ENCODE measurements at places on chromosomes 5 and 9.

DNA sequence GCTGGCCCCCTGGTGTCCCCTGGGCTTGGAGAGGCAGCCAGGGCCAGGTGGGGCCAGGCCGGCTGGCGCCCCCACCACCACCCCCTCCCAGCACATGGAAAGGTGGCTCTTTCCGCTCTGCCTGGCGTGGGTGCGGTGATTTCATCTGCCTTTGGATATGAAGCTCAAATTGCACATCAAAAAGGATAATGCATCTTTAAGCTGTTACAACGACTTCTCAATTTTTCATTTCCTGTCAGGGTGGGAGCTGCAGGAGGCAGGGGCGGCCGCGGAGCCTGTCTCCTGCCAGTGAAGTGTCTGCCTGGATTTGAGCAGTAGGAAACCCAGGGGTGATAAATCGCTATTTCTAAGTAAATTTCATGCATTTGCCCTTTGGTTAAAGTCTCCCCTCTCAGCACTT lies 169.2 kb upstream of the MVB12B start:
- DNase-seq, result no peak

- no peak for DNase-seq
Observed at GRCh38 chr5:137367951-137368350, 131.2 kb downstream of the SPOCK1 start.

DNA sequence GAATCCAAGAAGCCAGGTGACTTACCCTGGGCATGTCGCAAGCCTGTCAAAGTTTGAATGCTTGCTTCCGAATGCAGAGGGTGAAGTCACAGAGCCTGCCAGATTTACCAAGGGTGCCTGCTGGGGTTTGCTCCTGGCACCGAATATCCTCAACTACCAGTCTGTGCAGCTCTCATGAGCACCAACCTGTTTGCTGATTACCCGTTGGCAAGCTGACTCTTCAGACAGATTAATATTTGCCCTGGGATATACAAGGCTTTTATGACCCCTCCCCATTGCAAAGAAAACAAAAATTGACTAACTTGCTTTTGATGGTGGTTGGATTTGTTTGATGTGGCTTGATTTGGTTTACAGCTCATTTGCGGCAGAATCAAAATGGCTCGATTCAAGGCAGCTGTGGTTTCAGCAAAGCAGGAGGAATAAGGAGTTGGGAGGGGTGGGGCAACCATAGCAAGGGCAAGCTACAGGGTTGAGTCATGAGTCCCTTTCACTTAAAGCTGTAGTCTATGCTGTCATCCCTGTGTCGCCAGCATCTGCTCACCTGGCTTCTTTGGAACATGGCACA lies 82.3 kb upstream of the AGXT2 start:
- DNase-seq, result no peak

DNA sequence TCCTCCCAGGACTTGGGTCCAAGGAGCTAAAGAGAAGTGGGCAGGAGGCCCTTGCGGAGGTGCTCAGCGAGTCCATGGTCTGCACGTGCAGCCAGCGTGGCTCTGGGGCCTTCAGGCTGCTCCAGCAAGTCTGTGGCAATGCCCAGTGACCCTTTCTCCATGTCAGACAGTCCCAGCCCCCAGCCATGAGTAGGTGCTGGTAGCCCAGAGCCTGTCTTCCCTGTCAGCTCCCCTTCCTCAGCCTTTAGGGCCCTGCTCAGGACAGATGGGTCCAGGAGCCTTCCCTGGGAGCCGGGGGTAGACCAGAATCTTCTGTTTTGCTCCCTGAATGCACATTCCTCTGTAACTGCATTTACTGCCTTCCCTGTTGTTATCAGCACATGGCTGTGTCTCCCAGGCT lies 147.2 kb upstream of the IRX2 start:
- DNase-seq, result no peak

DNA sequence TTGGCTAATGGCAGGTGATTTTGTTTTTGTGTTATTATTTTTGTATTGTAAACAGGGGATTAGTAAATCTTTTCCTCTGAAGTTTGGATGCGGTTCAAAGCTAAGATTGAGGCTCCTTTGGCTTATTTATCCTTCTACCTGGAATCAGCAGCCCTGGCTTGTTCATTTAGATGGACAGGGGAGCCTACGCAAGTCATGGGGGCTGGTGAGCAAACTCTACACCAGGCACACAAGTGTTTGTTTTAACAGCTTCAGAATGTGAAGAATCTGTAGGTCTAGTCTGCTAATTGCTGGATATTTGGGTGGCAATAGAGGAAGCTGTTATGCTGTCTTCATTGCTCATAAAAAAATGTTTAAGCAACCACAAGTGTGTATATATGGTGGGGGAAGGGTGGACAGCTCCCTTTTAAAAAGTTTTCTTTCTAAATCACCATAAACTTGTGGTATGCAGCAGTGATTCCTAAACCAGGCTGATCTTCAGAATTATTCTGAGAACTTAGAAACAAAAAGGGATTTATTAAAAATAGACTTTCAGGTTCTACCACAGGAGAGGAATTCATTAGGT lies 20.7 kb downstream of the ZNF462 start:
- DNase-seq, result no peak

GRCh38 chr9:4061717-4062116 lies 238.2 kb downstream of the GLIS3 start:
- no peak for DNase-seq

DNA sequence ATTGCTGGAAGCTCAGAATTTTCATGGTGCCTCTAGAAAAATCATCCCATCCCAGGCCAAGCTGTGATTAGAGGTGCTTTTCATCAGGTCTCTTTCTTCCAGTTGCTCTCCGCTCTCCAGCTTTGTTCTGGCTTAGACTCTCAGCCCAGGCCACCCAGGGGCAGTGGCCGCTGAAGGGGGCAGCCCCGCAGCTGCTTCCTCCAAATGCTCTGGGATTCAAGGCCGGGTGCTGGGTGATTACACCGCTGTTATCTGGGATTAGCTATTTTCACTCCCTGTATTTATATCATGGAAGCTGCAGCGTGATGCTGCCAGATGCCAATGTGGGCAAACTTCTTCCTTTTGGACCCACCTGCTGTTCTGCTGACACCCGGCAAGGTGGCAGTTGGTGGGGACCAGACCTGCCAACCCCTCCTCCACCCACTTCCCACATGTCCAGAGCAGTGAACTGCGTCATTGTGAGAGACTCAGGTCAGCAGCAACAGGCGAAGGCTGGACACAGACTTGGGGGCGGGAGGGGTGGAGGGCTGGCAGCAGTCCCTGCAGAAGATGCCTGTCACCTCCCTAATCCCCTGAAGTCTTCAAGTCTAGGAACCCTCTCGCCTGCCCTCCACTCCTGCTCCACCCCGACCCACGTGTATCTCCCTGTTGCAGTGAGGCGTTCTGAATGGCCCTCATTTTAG lies 33.9 kb upstream of the NKX2-5 start:
- DNase-seq, result no peak

DNA sequence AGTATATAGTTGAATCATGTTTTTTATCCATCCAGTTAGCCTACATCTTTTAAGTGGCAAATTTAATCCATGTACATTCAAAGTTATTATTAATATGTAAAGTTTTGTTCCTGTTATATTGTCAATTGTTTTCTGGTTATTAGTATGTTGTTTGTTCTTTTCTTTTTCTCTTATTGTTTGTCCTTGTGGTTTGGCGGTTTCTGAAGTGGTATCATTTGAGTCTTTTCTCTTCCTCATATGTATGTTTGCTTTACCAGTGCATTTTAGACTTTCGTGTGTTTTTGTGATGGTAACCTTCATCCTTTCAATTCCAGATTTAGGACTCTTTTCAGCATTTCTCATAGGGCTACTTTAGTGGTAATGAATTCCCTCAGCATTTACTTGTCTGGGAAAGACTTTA lies 130.4 kb upstream of the RFX3 start:
- no peak for DNase-seq

DNA sequence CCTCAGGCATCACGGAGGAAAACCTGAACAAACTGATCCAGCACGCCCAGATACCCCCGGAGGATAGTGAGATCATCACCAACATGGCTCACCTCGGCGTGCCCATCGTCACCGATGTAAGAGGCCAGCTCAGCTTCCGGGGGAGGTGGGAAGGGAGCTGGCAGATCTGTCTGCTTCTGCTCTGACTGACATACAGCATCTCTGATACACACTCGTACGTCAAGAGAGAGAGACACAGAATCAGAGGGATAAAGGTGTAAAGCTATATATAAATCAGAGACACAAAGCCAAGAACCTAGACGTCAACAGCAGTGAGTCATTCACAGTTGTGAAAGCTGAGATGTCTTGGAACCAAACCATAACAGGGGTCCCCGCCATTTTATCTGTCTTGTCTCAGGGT lies 30.1 kb upstream of the CFAP157 start:
- no peak for DNase-seq

GRCh38 chr9:17294822-17295624 lies 160.2 kb downstream of the CNTLN start:
- DNase-seq, result no peak

- no peak for DNase-seq
Observed at GRCh38 chr9:128102196-128102595, 25.3 kb downstream of the PTGES2 start.

GRCh38 chr9:81759680-81760215 lies 70.4 kb upstream of the TLE1 start:
- DNase-seq, result no peak

DNA sequence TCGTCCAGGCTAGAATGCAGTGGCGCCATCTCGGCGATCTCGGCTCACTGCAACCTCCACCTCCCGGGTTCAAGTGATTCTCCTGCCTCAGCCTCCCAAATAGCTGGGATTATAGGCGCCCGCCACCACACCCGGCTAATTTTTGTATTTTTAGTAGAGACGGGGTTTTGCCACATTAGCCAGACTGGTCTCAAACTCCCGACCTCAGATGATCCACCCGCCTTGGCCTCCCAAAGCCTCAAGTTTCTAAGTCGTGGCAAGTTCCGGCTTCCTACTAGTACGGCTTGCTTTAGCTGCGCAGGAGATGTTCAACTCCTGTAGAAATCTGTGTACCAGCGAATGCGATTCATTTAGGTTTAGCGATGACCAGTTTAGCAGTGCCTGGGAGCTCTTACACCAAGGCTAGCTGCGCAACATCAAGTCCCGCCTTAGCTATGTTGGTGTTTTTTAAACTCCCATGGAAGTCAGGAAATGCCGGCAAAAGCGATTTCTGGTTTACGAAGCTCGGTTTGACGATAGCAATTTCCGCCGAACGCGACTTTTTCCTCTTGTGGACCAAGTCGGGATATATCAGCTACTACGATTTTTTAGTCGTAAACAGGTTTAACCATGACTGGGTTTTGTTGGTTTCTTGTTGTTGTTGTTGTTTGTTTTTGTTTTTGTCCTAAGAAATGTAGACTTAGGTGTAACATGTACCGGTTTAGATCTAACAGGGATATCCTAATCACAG lies 46.4 kb downstream of the ANXA2R start:
- no peak for DNase-seq

DNA sequence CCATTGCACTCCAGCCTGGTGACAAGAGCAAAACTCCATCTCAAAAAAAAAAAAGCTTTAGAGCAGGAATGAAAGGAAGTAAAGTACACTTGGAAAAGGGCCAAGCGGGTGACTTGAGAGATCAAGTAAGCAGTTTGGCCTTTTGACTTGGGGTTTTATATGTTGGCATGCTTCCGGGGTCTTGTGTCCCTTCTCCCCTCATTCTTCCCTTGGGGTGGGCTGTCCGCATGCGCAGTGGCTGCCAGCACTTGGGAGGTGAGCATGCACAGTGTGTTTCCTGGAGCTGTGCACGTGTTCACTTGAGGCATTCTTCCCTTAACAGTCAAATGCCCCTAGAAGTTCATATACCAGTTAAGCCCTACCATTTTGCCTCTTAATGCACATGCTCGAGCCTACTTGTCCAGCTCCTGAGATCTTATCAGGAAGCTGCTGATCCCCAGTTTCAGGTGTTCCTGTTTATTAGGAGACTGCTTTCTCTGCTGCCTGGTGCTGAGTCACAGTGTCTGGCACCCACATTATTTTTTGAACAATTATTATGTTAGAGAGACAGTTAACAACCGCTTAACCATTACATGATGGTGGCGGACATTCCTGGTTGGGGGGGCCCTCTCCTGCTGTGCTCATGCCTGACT lies 32.6 kb upstream of the PRRC2B start:
- DNase-seq, result no peak

DNA sequence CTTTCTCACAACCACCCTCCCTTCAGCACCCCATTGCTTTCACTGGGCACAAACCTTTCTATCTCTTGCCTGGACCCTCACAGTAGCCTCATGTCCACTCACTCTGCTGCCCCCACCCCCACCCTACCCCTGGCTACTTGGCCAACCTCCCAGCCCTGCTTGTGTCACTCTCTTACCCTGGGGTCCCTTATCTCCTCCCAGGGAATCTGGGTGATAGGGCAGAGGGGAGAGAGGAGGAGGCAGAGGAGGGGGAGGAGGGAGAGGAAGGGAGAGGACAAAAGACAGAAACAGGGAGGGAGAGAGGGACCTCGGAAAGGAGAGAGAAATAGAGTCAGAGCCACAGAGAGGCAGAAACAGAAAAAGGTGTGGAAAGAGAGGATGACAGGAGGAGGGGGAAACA lies 25.0 kb upstream of the KIF12 start:
- no peak for DNase-seq

GRCh38 chr5:131394128-131394527 lies 130.3 kb downstream of the CDC42SE2 start:
- DNase-seq, result no peak

- DNase-seq, result no peak
Observed at GRCh38 chr9:135809166-135809565, 98.2 kb downstream of the CAMSAP1 start.

DNA sequence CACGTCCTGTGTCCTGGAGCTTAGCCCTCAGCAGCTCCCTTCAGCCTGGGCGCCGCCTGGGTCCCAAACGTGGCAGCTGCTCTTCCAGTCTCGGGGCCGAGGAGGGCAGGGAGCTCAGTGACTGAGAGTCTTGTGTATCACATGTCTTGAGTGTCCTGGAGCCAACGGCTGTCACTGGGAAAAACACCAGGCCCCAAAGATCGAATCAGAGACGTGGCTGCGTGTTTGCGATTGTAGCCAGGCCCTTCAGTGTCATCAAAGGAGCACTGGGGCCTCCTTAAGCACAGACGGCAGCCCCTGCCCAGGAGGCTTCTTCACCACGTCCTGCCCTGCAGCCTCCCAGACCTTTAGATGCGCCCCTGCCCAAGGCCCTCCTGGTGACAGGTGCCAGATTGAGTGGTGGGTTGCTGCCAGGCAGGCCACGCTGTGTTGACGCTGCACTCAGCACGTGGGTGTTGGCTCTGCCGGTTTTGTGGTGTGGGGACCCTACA lies 5.7 kb upstream of the EXOC3 start:
- DNase-seq, result no peak
